Activated CD4-positive, alpha-beta T cell treated with anti-CD3 and anti-CD28 coated beads, Interleukin-2, amount 10 ng/mL, durations not matched to agents 24 days and 14 days (primary cell): ENCODE measurements at places on chromosomes 11 and 22. TPM values are rescaled to one million over a fixed set of nuclear protein-coding genes. Genes with fewer than 3 reads are reported as not detected.

The ENTHD1 gene
- total RNA-seq = 0.09 and 0.56 TPM in 2 replicates

- H3K27me3 ChIP-seq = peaks cover 20% of the 10 kb centered on the region
- no peak for DNase-seq
- H3K36me3 ChIP-seq = no peaks in the 10 kb centered on the region
Observed at GRCh38 chr11:76723548-76723947, 53.0 kb upstream of the LRRC32 start.

The GPR83 gene
- 0.05 TPM in 1 of 2 replicates, not detected in the other for total RNA-seq

DNA sequence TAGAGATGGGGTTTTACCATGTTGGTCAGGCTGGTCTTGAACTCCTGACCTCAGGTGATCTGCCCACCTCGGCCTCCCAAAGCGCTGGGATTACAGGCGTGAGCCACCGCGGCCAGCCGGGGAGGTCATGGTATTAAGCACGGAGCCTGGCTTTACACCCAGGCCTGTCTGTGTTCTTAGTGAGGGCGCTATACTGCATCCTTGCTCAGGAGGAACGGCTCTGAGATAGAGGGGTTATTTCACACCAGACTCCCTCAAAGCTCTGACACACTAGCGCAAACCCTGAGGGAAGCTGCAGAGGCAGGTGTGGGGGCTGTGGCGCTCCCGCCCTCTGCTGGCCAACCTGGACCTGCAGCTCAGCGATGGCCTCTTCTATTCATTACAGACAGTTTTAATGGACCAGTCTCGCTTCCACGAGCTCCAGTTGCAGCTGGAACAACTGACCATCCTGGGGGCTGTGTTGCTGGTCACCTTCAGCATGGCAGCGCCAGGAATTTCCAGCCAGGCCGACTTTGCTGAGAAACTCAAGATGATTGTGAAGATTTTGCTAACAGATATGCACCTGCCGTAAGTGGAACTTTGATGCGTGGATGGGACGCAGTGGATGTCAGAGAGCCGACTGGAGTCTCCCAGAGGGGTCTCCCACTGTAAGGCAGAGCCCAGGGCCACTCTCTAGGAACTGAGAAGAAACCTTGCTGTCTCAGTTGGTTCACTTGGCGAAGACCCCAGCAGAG, 26.2 kb downstream of the TCP11L1 start:
- no peaks in the 10 kb centered on the region for H3K27me3 ChIP-seq
- H3K4me1 ChIP-seq = peaks cover 32% of the 10 kb centered on the region
- peak; percentile 91 for DNase-seq
- no peak overlapping the region for H3K27ac ChIP-seq

- no peaks in the 10 kb centered on the region for H3K4me1 ChIP-seq
- no peak overlapping the region for H3K4me3 ChIP-seq
- no peaks in the 10 kb centered on the region for H3K36me3 ChIP-seq
- no peak overlapping the region for H3K27ac ChIP-seq
- peaks cover 7% of the 10 kb centered on the region for H3K27me3 ChIP-seq
Observed at GRCh38 chr11:119754199-119754598, 25.2 kb upstream of the NECTIN1 start.

DNA sequence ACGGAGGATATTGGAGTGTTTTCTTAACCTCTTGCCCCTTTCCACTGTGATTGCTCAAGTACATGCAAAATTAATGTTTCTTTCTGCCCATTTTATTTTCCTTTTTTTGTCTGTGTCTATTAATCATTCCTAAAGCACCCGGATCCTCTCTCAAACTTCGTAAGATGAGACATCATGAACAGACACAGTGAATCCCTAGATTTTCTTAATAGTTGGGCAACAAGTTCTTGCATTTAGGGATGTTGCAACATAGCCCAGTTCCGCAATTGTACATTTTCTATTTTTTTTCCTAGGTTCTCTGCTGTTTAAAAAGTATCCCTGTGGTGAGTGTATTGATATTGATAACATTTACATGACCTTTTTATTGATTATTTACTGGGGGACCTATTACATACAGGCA, 2.9 kb downstream of the FAM111A start:
- peak; percentile 37 for DNase-seq
- peak overlapping the region; percentile 96 for H3K27ac ChIP-seq
- H3K4me3 ChIP-seq = peak overlapping the region; percentile 91
- peaks cover 76% of the 10 kb centered on the region for H3K4me1 ChIP-seq

- no peak overlapping the region for H3K27ac ChIP-seq
- H3K4me1 ChIP-seq = no peaks in the 10 kb centered on the region
- DNase-seq = no peak
- H3K4me3 ChIP-seq = no peak overlapping the region
- peaks cover 13% of the 10 kb centered on the region for H3K36me3 ChIP-seq
Observed at GRCh38 chr11:68412593-68413475, 47.7 kb upstream of the PPP6R3 start.

The TMPRSS13 gene
- total RNA-seq = 1.2 and 1.5 TPM in 2 replicates

DNA sequence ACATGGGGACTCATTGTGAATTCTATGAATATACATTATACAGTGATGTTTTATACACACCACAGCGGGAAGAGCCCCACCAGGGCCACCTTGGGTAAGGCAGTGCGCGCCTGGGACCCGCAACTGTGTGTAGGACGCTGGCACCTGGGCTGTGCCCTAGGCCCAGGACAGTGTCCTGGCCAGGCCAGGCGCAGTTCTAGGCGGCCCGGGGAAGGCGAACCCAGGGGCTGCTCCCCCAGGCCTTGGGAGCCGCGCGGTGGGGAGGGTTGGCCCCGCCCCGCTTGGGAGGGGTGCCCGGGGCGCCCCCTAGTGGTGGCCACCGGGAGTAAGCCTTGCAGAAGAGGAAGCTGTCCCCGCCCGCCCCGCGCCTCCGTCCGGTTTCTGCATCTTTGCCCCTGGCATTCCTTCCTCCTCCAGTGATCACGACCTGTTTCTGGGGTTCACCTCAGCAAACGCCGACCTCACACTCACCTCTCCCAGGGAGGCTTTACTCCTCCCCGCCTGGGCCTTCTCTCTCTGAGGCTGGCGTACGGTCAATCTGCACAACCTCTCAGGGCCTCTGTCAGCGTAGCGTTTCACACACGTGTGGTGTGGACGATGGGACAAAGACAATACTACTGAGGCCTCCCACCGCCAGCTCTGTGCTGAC, 9.5 kb upstream of the EHD1 start:
- peak overlapping the region; percentile 73 for H3K4me3 ChIP-seq
- no peaks in the 10 kb centered on the region for H3K27me3 ChIP-seq
- peak overlapping the region; percentile 91 for H3K27ac ChIP-seq
- DNase-seq = peak; percentile 96

DNA sequence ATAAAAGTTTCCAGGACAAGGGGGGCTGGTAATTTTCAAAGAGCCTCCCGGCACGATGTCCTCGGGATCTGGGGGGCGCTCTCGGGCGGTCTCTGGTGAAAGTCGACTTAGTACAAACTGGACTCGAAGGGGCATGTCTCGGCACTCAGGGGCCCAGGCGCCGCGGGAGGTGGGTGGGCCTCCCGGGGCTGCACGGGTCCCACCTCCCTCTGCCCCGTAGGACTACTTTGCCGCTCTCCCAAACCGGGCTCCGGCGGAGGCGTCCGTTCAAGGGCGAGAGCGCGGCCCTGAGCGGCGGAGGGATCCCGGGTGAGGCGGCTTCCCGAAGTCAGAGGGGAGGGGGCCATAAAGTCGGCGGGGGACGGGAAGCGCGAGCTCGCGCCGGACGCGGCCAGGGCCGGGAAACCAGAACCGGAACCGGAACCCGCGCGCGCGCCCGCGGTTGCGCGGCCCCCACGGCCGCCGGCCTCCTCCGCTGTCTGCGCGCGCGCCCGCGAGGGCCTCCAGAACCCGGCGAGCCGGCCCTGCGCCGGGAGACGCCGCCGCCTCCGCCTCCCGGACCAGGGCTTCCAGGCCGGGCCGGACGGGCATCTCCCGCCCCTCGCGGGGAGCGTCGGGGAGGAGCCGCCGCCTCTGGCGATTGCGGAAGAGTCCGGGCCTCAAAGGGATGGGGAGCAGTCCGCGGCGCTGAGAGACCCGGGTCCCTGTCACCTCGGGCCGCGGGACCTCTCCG, at the start of gene ARHGEF12:
ARHGEF12 (plus strand) TSS at position 506 of the 733 bp plus-strand sequence. CDS start 831 bp downstream, outside the sequence.
- DNase-seq = peak; percentile 92
- peak within 1 kb of the TSS; percentile 87 for H3K27ac ChIP-seq
- peak within 1 kb of the TSS; percentile 96 for H3K4me3 ChIP-seq
- H3K4me1 ChIP-seq = peaks cover 30% of the 10 kb centered on the region

The MAP6 gene
- 0.09 and 0.14 TPM in 2 replicates for total RNA-seq

The POU2F3 gene
- total RNA-seq = 0.14 TPM in 1 of 2 replicates, not detected in the other

The FAM111B gene
- total RNA-seq = 68.4 and 70.1 TPM in 2 replicates

GRCh38 chr11:24324211-24324610, 172.6 kb upstream of the LUZP2 start:
- no peak for DNase-seq
- no peaks in the 10 kb centered on the region for H3K27me3 ChIP-seq
- no peak overlapping the region for H3K4me3 ChIP-seq
- H3K4me1 ChIP-seq = no peaks in the 10 kb centered on the region
- H3K36me3 ChIP-seq = no peaks in the 10 kb centered on the region

The FRMD8 gene
- 46.7 and 46.8 TPM in 2 replicates for total RNA-seq

- H3K27me3 ChIP-seq = no peaks in the 10 kb centered on the region
- H3K27ac ChIP-seq = no peak overlapping the region
- H3K4me1 ChIP-seq = no peaks in the 10 kb centered on the region
- no peak for DNase-seq
- peaks cover 1% of the 10 kb centered on the region for H3K36me3 ChIP-seq
- H3K4me3 ChIP-seq = no peak overlapping the region
Observed at GRCh38 chr22:49632199-49633009, 195.3 kb downstream of the BRD1 start.

The DAGLA gene
- 0.09 and 0.14 TPM in 2 replicates for total RNA-seq

The LBHD1 gene
- total RNA-seq = 21.5 and 23.0 TPM in 2 replicates

The CNGA4 gene
- total RNA-seq = not detected in 2 replicates

GRCh38 chr11:85132851-85133585, 494.1 kb downstream of the DLG2 start:
- no peaks in the 10 kb centered on the region for H3K4me1 ChIP-seq
- H3K27me3 ChIP-seq = no peaks in the 10 kb centered on the region
- H3K4me3 ChIP-seq = no peak overlapping the region

The TRIM29 gene
- not detected in 2 replicates for total RNA-seq

- no peak for DNase-seq
- no peak overlapping the region for H3K4me3 ChIP-seq
- H3K27me3 ChIP-seq = no peaks in the 10 kb centered on the region
- no peaks in the 10 kb centered on the region for H3K4me1 ChIP-seq
- no peak overlapping the region for H3K27ac ChIP-seq
- H3K36me3 ChIP-seq = no peaks in the 10 kb centered on the region
Observed at GRCh38 chr11:4881188-4881587, 512 bp upstream of the OR51T1 start.

GRCh38 chr22:42553475-42554361, at the start of gene SERHL2:
SERHL2 (plus strand) TSS chr22:42553956; CDS start chr22:42554021, 65 bp downstream.
- H3K27me3 ChIP-seq = no peaks in the 10 kb centered on the region
- H3K4me3 ChIP-seq = peak within 1 kb of the TSS; percentile 88
- peaks cover 12% of the 10 kb centered on the region for H3K4me1 ChIP-seq
- H3K27ac ChIP-seq = peak within 1 kb of the TSS; percentile 84

The RIC3 gene
- total RNA-seq = 4.5 and 7.2 TPM in 2 replicates

DNA sequence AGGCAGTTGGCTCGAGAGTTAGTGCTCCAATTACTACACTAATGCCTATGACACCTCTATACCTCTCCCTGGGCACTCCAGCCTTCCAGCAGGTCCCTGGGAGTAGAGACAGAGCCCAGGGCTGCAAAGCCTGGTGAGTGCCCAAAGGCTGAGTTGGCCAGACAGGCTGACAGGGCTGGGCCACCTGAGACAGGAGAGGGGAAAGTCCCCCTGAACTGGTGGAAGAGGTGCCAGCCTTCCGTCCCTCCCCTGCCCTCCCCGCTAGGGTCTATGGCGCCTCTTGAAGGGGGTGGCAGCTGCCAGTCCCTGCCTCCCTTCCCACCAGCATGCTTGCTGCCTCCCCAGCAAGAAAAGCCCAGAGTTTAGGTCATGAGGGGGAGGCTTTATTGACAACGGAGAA, 3.0 kb downstream of the KCNJ11 start:
- H3K36me3 ChIP-seq = no peaks in the 10 kb centered on the region
- peaks cover 18% of the 10 kb centered on the region for H3K27me3 ChIP-seq
- peaks cover 6% of the 10 kb centered on the region for H3K4me1 ChIP-seq
- H3K27ac ChIP-seq = no peak overlapping the region

The NCAM1 gene
- total RNA-seq = not detected in 2 replicates

The MISFA gene
- total RNA-seq = 3.4 and 3.5 TPM in 2 replicates

The NRGN gene
- 4.4 and 5.4 TPM in 2 replicates for total RNA-seq

- no peak for DNase-seq
- no peak overlapping the region for H3K27ac ChIP-seq
- H3K36me3 ChIP-seq = no peaks in the 10 kb centered on the region
- H3K27me3 ChIP-seq = peaks cover 6% of the 10 kb centered on the region
- H3K4me1 ChIP-seq = peaks cover 21% of the 10 kb centered on the region
- no peak overlapping the region for H3K4me3 ChIP-seq
Observed at GRCh38 chr11:1771700-1772099, 8.0 kb upstream of the CTSD start.

DNA sequence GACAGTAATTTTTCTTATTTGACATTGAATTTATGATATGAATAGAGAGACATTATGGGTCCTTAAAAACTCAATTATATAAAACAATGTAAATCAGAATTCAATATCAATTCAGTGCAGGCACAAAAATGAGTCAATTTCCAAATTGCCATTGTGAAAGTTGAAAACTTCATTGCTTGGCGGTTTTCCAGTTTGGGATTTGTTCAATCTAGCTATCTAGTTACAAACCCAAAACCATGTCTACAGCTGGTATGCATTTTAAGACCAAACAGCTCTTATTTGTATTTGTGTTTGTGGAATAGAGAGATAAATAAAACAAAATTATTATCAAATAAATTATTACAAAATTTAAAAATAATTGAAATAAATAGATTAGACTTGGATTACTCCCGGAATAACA, 1206.6 kb upstream of the RAG2 start:
- H3K36me3 ChIP-seq = no peaks in the 10 kb centered on the region
- no peak overlapping the region for H3K27ac ChIP-seq
- no peak overlapping the region for H3K4me3 ChIP-seq
- no peaks in the 10 kb centered on the region for H3K27me3 ChIP-seq
- no peak for DNase-seq

DNA sequence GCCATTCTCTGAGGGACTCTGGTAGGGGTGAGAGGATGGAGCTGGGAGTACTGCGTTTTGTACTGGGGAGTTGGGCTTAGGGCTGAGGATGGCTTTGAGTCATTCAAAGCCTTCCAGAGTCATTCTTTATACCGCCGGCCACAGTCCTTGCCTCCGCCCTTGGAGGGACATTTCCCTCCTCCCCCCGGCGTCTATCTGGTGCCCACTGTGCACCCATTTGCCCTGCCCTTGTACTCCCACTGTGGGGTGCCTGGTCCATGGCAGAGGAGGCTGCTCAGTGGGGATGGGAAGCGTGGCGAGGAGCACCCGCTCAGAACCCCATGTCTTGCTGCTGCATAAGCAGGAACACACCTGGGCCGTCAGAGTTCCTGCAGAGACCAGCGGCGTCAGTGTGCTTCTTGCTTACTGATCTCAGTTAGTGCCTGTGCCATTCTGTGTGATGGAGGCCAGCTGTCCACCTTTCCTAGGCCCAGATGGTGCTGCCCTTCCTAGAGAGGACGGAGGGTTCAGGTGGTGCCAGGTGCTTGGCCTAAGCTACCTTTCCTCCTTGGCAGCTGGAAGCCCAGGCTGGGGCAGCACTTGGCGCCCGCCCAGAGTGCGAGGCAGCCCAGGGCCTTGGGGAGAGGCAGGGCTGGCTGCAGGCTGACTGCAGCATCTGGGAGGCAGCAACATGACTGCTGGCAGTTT, 23.3 kb upstream of the TMEM191C start:
- H3K27me3 ChIP-seq = no peaks in the 10 kb centered on the region
- H3K4me3 ChIP-seq = no peak overlapping the region
- peak; percentile 50 for DNase-seq
- H3K27ac ChIP-seq = no peak overlapping the region
- no peaks in the 10 kb centered on the region for H3K36me3 ChIP-seq
- H3K4me1 ChIP-seq = no peaks in the 10 kb centered on the region

The MPEG1 gene
- not detected in 2 replicates for total RNA-seq

- no peak overlapping the region for H3K27ac ChIP-seq
- DNase-seq = no peak
- no peaks in the 10 kb centered on the region for H3K27me3 ChIP-seq
- no peaks in the 10 kb centered on the region for H3K36me3 ChIP-seq
- no peaks in the 10 kb centered on the region for H3K4me1 ChIP-seq
Observed at GRCh38 chr11:25536289-25536688, 795.6 kb upstream of the ANO3 start.
